ENCODE measurements at places on chromosomes 3 and 15.

- no peak for DNase-seq
Measured at GRCh38 chr3:188931531-188931930, 240.2 kb upstream of the TPRG1 start.

GRCh38 chr15:47412136-47412535, 305.2 kb upstream of the SEMA6D start:
- DNase-seq = no peak

GRCh38 chr3:151275091-151275490, 3.3 kb downstream of the P2RY14 start:
- DNase-seq = no peak

GRCh38 chr15:90640862-90641261, 76.3 kb upstream of the BLM start:
- no peak for DNase-seq

DNA sequence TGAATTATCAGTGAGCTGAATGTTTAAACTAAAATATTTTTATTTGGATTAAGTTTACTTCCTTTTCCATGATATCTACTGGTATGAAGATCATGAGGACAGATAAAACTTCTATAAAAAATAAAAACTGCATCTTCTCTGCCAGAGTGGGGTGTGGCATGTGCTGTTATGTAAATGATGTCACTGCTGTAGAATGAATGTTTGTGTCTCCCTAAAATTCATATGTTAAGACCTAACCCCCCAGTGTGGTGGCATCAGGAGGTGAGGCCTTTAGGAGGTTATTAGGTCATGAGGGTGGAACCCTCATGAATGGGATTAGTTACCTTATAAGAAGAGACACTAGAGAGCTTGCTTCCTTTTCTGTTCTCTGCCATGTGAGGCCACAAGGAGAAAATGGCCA, 178.7 kb upstream of the DPH6 start:
- no peak for DNase-seq

DNA sequence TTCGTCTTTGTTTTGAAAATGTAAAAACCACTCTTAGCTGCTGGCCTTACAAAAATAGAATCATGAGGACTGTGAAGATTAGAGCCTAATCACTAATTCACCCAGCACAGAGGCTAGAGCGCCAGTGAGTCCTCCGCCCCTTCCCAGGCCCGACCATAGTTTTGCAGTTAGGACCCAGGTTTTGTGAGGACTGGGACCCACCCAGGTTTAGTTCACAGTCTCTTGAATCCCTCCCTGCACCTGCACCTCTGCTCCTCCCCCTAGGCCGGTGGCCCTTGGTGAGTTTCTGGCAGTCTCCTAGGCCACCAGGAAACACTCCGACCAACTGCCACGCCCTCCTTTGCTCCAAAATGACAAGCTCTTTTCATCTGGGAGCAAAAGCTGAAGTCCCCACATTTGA, 136.0 kb upstream of the CCDC54 start:
- DNase-seq = peak; percentile 37

- DNase-seq = peak; percentile 46
Measured at GRCh38 chr3:35639254-35640186, at the start of gene ARPP21. TSS of gene ARPP21 (plus strand) at chr3:35639525. CDS start at chr3:35681752, 42,227 bp downstream.

DNA sequence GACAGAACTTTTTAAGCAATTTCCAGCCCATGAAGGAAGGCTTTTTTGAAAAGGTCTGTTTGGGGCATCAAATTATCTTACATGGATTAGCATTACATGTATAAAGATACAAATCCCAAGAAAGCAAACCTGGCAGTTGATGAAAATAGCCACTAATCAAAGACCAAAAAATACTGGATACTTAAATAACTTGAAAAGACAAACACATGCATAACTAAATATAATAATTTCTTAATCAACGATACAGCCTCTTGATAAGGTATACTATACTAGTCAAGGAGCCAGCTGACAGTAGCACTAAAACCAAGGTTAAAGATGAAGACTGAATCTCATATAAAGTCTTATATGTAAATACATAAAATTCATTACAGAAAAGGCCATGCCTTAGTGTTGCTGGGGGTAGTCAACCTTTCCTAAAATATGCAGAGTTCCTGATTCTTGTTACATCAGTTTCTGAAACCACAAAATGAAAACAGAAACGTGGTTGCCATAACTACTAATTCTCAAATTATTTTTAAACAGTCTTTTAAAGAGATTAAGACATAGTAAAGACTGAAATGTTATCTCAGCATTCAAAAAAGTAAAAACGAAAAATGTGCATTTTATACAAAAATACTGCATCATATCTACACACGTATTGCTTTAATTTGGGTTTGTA, 2.0 kb downstream of the ANKRD28 start:
- DNase-seq = no peak

GRCh38 chr15:88897456-88898194, 2.3 kb upstream of the HAPLN3 start:
- DNase-seq = peak; percentile 53

DNA sequence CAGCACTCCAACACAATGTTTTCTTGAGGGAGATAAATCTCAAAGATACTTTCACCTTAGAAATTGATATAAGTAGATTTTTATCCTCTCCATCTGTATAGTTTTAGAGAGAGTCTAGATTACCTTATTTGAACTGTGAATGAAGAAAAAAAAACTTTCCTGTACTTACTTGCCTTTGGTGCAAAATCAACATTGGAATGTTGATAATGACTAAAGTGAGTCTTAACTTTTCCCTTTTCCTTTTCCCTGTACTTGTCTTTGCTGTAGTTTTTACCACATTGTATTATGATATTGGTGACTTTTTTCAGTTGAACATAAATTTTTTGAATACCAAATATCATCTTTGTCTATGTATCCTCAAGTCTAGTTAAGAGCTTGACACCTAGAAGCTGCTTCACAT, 6.7 kb downstream of the ALCAM start:
- DNase-seq = no peak

- DNase-seq = no peak
Measured at GRCh38 chr15:80055933-80056332, 3.5 kb upstream of the ZFAND6 start.

- DNase-seq = peak; percentile 21
Measured at GRCh38 chr3:9732080-9732739, 675 bp downstream of the BRPF1 start.

DNA sequence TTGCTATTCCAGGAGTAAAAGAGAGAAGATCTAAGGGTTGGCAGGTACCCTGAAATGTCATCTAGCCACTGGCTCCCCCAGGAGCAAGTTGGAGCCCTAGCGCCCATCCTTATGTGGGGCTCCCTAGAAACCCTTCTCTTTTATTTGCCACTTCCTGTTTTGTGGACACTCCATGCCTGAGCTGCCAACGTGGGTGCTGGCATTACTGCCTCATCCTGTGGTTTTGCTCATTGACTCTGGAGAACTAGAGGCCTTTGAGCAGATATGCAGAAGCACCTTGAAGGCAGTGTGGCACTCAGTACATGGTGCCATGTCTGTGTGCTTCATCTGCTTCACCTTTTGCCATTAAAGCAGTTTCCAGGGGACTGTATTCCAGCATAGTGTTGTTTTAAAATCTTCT, 8.1 kb downstream of the EDEM1 start:
- no peak for DNase-seq

DNA sequence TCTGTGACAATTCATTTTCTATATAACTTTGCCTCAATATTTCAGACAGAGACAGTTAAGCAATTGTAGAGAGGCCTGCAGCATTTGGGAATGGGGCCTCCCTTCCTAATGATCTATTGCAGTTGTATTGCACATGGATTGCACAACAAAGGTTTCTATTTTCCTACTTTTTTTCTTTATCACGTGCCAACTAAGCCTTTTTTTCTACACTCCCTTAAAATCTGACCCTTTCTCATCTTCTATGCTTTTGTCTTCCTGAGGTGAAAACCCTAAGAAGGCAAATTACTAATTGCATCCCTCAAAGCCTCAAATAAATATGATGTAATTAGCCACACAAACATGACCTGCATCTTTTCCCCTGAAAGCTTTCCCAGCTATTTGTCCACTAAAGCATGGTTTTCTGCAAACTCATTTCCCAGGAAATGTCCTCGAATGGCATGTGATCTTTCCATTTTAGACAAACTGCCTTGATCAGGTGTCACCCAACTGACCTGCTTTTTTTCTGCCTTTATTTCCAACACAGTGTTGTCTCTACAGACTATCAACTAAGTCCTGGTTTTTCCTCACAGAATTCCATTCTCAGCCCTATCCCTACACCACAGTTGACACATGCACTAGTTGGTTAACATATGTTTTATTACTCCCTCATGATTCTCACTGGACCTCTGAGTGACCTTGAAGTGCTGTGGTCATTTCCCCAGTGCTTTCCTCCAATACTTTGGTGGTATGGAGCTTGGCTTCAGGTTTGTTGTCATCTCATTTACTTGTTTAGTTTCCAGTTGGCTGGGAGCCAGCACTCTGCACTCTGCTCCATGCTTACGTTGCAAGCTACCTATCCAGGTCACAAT, 31.9 kb upstream of the TSC22D2 start:
- no peak for DNase-seq

DNA sequence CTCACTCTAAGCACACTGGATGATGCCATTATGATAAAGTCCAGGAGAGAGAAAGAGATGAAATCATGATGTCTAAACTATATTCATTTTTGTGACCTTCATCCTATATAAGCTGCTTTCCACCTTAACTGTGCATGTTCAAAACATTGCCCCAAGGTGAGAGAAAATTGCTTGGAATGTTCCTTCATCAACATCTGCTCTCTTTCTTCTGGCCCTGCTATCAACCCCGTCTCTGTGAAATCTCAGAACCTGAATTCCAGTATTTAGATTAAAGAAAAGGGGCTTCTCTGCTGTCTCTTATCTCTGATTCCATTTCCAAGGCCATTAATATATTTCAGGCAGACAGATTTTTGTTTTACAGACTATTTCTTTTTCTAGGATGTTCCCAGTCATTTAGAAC, 47.3 kb upstream of the PHLDB2 start:
- DNase-seq = no peak

DNA sequence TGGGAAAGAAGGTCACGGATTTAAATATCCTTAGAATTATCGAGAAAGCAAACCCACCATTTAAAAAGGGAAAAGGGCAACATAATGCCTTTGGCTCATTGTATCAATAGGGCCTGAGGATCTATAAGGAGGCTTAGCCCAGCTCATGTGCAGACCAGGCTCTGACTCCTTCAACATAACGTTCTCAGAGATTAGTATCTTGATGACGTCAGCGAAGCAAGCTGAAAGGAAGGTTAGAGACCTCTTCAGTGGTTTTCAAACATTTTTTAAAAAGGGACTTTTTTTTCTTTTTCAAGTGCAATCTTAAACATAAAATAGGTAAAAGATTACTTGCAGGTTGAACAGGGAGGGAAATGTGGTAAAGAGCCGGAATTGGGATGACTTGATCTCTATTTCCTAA, 463.9 kb upstream of the ADAMTS9 start:
- DNase-seq = no peak

DNA sequence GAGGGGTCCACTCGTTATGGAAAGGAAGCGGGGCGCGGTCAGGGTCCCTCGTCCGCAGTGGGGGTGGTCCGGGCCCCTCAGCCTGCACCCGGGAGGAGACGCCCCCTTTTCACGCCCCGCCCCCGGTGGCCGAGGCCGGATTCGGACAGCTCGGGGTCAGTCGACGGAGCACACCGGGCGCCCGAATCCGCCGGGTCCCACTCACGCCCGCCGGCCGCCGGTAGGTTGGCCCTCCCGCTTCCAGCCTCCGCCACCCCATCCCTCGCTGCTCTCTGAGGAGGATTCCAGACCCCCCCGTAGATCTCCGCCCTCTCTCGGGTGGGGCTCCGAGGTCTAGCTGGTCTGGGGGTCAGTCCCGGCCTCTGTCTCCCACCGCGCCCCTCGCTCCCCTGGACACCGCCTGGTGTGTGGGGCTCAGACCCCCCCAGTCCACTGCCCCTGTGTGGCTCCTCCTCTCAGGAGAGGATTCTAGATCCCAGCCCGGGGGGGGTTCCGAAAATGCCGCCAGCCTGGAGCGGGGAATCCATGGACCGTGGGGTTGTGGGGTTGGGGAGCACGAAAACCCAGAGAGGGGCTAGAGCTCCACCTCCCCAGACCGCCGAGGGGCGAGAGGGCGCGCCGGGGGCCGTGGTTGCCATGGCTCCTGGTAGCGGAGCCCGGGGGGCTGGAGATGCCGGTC, 725 bp downstream of the CHL1 start:
- no peak for DNase-seq

GRCh38 chr3:13514639-13515435, 34.1 kb upstream of the FBLN2 start:
- no peak for DNase-seq

- DNase-seq = no peak
Measured at GRCh38 chr3:112858410-112859069, 11.9 kb upstream of the CD200R1L start.

- no peak for DNase-seq
Measured at GRCh38 chr3:187012609-187013051, 82.3 kb downstream of the ST6GAL1 start.

DNA sequence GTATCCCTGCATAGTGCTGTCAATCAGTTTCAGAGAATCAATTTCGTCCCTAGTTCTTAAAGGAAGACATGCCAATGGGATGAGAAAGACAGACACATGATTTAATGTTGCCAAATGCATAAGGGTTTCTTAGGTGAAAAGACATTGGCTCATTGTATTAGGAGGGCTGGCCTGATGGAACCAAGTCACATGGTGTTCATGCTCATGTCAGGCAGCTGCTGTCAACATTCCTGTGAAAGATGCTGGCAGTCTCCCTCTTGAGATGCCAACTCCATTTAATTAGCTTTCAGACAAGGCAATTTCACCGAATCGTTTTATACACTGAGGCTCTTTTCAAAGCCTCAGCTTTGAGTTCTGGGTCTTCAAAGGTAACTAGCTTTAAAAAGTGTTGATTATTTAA, 16.1 kb upstream of the IL1RAP start:
- DNase-seq = no peak

- no peak for DNase-seq
Measured at GRCh38 chr3:145259166-145259880, 901.7 kb downstream of the PLOD2 start.

- no peak for DNase-seq
Measured at GRCh38 chr3:63880653-63881052, 17.0 kb downstream of the ATXN7 start.

- DNase-seq = no peak
Measured at GRCh38 chr3:170205302-170205701, 16.9 kb upstream of the PRKCI start.

- DNase-seq = no peak
Measured at GRCh38 chr3:66762916-66763693, 235.0 kb upstream of the KBTBD8 start.

Measured in WTC11 (cell line).